Activated T-cell treated with anti-CD3 and anti-CD28 coated beads for 1 hour (primary cell): ENCODE measurements at places on chromosomes 2 and 18.

DNA sequence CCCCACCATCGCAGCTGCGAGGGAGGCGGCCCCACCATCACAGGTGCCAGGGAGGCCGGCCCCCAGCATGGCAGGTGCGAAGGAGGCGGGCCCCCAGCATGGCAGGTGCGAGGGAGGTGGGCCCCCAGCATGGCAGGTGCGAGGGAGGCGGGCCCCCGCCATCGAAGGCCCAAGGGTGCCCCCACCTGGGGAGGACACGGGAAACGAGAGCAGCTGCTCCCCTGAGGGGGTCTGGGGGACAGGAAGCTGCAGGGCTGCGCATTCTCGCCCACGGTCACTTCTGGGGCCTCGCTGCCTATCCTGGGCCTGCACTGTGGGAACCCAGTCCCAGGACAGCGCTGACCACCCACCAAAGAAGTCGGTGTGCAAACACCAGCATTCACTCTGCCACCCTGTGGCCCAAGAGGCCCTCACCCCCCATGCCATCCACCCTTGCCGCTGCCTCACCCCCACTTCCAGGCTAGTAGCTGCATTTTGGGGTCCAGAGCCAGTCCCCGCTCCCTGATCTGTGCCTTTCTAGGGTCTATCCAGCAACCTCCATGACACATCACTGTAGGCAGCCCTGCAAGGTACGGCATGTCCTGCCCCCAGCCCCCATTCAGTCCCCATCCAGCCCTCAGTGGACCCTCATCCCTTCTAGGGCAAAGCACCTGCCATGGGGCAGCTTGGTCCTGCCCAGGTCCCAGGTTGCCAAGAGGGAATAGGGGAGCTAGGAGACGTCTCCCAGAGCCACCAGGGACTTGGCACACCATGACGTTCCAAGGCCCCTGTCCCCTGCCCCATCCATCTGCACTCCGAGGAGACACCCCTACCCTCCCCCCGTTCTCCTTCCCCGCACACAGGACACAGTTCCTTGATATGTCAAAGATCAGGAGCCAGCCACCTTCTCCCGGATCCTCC is 24.0 kb upstream of the GPC1 start:
- DNase-seq: no peak

- DNase-seq: no peak
Observed at GRCh38 chr2:100041946-100042345, 100.4 kb downstream of the AFF3 start.

- DNase-seq: no peak
Observed at GRCh38 chr2:174052584-174052976, 87.4 kb upstream of the SP3 start.

- no peak for DNase-seq
Observed at GRCh38 chr2:143158098-143158497, 28.9 kb downstream of the ARHGAP15 start.

DNA sequence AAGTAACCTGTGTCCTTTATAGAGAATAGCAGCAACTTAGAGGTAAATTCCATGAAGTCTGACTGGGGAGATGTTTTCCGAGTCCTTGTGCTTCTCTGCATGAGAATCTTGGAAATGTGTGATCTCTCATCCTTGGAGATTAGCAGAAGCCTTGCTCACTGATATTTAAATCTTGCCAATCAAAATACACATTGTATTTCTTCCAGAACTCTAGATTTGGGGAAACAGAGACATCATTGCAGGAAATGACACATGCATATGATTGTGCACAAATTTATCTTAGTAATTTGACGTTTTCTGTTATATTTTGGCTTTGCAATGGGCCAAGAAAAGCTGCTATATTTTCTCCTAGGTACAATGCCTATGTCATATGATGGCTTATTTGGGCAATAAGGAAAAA is 182.6 kb downstream of the ZNF804A start:
- DNase-seq: no peak

DNA sequence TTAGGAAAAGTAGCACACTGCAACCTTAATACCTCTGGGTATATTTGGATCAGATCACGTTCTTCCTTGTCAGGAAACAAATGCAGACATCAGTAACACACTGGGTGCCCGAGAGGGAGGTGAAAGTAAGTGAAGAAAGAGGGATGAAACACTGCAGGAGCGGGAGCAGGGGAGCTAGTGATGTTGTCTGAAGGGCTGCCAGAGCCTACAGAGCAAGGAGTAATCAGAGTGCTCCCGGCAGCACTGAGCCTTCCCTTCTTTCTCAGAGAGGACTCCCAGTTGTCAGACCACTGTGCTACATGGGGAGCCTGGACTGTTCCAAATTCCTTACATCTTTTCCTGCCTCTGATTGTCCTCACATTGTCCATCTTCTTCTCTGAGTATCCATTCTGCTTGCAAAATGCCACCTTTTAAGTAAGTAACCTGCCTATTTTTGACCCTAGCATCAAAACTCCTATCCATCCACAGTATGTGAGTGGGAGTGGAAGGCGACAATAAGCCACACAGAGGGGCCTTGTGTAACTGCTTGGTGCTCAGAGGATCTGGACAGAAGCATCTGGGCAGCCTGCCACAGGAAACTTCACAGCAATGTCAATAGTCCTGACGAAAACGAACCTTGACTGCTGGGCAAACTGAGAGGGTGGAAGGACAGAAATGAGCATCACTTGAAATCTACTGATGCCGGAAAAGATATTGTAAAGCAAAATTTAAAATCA is 10.8 kb upstream of the NAB1 start:
- no peak for DNase-seq

DNA sequence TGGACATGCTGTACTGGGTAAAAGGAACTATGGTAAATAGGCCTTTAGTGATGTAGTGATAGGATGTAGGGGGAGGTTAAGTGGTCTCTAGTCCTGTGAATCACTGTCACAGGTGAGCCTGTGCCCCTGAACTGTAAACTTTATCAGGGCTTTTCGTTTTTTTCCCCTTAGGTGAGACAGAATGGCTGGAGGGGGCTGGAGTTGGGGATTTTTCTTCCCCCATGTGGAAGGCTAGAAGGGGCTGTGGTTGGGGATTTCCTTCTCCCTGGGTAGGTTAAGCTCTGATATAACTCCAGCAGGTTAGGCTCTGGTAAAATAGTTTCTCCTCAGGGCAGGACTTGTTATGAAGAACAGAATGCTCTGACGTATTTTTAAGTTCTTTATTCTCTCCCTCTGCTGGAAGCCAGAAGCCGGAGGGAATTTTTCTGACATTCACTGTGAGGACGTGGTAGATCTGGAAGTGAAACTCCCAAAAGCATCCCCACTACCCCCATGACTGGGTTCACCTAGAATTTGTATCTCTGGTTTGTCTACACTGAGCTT is 28.5 kb downstream of the PIKFYVE start:
- no peak for DNase-seq
